Activated CD4-positive, alpha-beta T cell treated with anti-CD3 and anti-CD28 coated beads for 24 hours (primary cell): ENCODE measurements at places on chromosomes 12 and 14.

GRCh38 chr12:116582610-116583009, 23.4 kb downstream of the MAP1LC3B2 start:
- DNase-seq = no peak

GRCh38 chr14:60277605-60278190, 28.7 kb downstream of the PPM1A start:
- DNase-seq = no peak

DNA sequence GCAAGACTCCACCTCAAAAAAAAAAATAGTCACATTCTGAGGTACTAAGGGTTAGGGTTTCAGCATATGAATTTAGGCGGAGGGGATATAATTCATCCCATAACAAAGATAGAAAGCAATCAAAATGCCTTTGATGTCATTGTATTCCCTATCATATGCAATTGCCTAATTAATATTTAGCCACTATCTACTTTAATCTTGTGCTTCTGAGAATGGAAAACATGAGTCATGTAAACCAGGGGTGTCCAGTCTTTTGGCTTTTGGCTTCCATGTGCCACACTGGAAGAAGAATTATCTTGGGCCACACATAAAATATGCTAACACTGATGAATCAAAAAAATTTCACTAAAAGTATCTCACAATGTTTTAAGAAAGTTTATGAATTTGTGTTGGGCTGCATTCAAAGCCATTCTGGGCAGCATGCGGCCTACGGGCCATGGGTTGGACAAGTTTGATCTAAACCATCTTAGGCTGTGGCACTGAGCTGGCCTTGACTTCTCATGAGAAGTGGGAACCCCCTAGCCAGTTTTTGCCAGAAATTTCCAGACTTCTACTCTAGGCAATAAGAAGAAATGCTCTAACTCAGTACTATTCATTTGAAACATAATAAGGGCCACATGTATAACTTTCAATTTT, 219.8 kb downstream of the PTPRO start:
- DNase-seq = no peak

DNA sequence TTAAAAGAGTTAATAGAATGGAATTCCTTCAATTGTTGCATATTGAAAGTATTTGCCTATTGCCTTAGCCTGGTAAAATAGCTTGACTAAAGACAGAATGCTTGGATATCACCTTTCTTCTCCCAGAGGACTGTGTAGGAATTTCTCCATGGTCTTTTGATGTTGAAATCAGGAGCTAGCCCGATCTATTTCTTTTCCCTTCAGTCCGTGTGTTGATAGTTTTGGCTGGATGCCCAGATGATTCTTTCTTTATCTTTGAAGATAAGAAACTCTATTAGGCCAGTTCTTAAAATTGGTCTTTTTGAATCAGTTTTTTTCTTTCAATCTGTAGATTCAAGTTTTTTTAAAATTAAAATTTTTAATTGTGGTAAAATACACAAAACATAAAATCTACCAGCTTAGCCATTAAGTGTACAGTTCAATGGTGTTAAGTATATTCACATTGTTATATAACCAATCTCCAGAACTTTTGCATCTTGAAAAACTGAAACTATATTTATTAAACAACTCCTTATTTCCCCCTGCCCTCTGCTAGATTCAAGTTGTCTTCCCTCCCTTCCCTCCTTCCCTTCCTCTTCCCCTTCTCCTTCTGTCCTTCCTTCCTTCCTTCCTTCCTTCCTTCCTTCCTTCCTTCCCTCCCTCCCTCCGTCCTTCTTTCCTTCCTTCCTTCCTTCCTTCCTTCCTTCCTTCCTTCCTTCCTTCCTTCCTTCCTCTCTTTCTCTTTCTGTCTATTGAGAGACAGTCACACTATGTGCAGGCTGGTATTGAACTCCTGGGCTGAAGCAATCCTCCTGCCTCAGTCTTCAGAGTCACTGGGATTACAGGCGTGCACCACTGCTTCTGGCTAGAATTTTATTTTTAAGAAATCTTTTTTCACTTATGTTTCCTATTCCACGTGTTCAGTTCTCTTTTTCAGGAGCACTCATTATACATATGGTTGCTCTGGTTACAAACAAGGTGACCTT, 10.1 kb downstream of the LACRT start:
- DNase-seq = no peak

- DNase-seq = no peak
Measured at GRCh38 chr12:10247436-10248058, 34.9 kb downstream of the GABARAPL1 start.

GRCh38 chr12:9378430-9378835, 170.2 kb upstream of the PZP start:
- no peak for DNase-seq
